ENCODE measurements at places on chromosomes 13 and 19.
A peak's percentile ranks its signal among the peaks of the same experiment; 100 is the strongest.

GRCh38 chr13:84658491-84659358 lies 776.5 kb upstream of the SLITRK1 start:
- DNase-seq = no peak

DNA sequence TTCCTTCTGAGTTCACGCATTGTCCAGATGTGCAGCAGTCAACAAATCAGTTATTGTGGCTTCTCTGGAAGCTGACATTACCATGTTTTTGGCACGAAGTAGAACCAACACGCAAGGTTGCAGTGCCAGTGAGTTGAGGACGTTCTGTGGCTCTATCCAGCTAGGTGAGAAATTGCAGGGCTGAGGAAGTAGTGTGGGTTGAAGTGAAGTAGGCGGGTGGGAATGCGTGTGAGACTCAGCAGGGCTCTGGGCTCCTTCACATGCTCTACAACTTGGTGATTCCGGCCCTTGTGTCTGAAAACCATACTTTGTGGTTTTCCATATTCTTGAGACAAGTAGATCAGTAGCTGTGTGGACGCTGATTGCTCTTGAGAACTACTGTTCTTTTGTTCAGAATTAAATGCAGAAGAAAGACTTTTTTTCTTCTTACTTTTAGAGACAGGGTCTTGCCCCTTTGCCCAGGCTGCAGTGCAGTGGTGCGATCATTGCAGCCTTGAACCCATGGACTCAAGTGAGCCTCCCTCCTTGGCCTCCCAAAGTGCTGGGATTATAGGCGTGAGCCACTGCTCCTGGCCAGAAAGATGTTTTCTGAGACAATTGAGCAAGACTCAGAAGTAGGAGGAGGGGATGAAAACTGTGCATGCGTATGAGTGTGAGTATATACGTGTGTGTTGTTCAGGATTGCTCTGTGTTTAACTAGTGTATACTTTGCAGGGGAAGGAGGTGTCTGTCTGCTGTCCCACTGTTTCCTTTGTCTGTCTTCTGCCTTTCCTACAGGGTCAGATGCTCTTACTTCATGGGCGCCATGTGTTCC lies 46.2 kb downstream of the GATAD2A start:
- no peak for DNase-seq

- no peak for DNase-seq
Observed at GRCh38 chr19:4121815-4122214, 2.1 kb downstream of the MAP2K2 start.

GRCh38 chr13:77918391-77919245 lies at the start of gene EDNRB:
Gene EDNRB, minus strand, starts transcription at chr13:77918831. Its CDS starts 258 bp downstream, at chr13:77918573.
- peak; percentile 48 for DNase-seq

All from adipocyte (in vitro differentiated cells).